ENCODE measurements at places on chromosomes 3 and 15. TPM values are rescaled to one million over a fixed set of nuclear protein-coding genes. Genes with fewer than 3 reads are reported as not detected.

The DNAH1 gene
- total RNA-seq: 2.6 TPM

The CMTM6 gene
- total RNA-seq: 51.5 TPM

DNA sequence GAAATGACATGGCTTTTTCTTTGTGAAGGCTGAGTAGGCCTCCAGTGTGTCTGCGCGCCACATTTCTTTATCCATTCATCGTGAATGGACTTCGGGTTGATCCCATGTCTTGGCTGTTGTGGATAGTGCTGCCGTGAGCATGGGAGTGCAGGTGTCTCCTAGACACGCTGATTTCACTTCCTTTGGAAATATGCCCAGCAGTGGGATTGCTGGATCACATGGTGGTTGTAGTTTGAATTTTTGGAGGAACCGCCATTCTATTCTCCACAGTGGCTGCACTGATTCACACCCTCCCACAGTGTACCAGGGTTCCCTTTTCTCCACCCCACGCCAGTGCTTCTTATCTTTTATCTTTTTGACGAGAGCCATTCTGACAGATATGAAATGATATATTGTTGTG, 171.7 kb downstream of the NSMCE3 start:
- DNase-seq: no peak
- H3K36me3 ChIP-seq: peaks cover 2% of the 10 kb centered on the region
- H3K4me3 ChIP-seq: no peak overlapping the region
- H3K4me1 ChIP-seq: peaks cover 2% of the 10 kb centered on the region
- H3K27ac ChIP-seq: no peak overlapping the region

DNA sequence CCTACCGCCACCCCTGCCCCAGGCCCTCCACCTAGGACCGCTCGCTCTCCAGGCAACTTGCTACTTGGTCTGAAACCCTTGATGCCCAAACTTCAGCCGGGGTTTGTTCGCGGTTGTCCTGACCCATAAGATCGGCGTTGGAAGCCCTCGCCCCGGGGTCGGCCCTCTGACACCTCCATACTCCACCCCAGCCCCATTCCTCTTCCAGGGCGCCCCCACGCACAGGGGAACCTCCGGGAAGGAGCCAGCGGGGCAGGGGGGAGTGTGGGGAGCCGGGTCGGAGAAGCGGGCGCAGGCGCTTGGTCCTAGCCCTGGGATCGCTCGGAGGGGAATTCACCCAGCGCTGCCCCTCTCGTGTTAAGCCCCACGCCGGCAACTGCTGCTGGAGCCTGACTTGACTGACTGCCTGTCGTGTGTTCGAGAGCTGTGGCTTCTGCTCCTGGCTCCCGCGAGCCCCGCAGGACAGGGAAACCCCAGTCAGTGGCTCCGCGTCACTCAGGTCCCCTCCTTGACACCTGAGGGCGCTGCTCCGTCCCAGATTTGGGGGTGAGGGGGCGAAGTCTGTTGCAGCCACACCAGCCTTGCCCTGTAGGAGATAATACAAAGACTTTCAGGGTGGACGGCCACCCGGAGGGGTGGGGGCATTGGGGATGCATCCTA, 675 bp downstream of the RYR3 start:
- no peak overlapping the region for H3K27ac ChIP-seq
- DNase-seq: no peak
- H3K4me3 ChIP-seq: no peak overlapping the region
